ENCODE measurements at places on chromosomes 2 and 18.
A peak's percentile ranks its signal among the peaks of the same experiment; 100 is the strongest.

- DNase-seq, result no peak
Measured at GRCh38 chr2:145012806-145013205, 492.9 kb upstream of the ZEB2 start.

DNA sequence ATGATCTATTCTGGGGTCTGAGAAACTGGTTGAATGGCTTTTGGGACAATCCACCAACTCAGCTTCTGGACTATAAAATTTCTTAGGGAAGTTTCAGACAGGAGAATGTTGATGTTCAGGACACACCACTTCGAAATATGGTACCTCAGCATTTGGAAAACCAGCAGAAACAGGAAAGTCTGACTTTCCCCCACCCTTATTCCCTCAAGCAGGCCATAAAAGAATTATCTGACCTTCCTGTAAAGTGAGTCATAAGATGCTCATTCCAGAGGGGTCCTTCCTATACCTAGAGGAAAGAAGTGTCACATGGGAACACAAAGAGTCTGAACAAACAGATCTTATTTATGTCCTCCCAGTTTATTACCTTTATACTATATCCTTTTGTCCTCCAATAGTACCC is 415.0 kb downstream of the CPS1 start:
- no peak for DNase-seq

DNA sequence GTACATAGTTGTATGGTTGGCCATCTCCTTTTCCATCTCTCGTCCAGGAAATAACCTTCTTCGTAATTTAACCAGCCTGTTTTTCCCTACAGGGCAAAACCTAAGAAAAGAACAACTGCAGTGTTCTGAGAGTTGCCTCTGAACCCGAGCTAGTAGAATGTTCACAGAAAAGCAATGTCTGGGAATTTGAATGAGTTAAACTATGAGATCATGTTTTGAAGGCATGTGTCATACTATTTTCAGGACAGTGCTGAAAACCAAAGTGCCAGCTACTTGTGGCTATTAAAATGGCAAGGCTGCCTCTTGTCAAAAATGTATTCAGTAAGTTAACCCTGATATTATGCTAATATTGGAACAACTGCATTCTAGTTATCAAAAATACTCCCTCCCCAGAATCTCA is 482.9 kb upstream of the SPRED2 start:
- DNase-seq, result no peak

DNA sequence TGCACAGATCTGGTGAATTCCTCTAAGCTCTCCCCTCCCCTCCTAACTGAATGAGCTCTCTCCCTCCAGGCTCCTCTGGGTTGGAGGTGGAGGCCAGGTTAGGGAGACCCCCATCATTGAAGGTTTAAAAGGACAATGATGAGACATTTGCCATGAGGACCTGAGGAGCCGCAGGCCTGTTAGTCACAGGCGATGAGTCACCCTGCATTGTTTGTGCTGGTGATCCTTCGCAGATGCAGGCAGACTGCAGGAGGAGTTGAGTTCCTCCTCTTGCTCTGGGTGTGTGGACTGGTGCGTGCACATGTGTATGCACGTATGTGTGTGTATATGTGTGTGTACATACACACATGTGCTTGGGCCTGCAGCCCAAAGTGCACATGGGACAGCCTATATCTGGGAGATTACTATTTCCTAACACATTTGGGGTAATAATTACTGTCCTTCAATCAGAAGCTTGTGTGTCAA is 42.0 kb downstream of the MCFD2 start:
- no peak for DNase-seq

DNA sequence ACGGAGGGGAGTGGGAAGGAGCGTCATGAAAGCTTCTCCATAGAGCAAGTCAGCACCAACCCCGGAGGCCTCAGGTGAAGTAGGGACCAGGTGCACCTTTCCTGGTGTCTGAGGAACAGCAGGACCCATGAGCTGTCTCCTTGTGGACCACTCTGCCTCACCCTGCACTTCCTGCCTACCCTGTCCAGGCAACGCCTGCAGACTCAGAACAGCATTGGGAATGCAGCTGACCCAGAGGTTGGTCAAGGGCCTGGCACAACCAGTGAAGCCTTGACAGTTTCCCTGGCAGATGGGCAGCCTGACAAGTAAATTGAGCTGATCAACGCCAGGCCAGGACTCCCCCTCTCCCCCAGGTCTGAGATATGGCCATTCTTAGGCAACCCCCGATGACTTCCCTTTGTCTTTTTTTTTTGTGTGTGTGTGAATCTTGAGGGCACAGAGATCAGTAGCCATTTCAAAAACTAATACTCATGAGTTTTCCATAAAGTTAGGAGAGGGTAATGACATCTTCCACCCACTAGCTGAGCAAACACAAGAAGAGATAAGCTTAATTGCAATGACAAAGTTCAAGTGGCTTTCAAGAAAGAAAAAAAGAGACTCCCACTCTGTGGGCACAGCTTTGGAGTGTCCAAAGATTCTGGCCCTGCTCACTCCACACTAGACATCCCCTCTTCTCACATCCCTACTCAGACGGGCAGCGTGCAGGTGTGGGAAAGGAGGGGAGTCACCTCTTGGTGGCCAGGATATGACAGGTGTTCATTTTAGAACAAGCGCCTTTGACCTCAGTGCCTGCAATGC is 3.5 kb upstream of the FABP1 start:
- no peak for DNase-seq

GRCh38 chr2:66854298-66854697 is 419.4 kb downstream of the MEIS1 start:
- no peak for DNase-seq

GRCh38 chr2:2325516-2325915 is 5.6 kb downstream of the MYT1L start:
- peak; percentile 46 for DNase-seq

DNA sequence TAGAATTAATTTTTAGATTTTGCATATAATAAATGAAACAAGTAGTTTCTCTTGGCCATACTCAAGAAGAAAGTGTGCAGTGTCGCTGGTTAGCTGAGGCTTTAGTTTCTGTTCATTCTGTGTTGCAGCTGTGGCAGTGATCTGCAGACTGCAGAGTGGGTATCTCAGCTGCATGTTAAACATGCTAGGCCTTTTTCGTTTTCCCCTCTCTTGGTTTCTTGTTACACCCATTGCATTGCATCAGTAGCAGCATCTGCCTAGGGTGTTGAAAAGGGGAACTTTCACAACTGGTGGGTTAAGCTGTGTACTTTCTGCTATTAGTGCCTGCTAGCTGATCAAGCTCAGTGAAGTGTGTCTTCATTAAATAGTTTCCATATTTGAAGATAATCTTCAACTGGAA is 51.3 kb downstream of the ACSL3 start:
- no peak for DNase-seq

- peak; percentile 65 for DNase-seq
Measured at GRCh38 chr18:58247363-58247834, 203.4 kb downstream of the NEDD4L start.

DNA sequence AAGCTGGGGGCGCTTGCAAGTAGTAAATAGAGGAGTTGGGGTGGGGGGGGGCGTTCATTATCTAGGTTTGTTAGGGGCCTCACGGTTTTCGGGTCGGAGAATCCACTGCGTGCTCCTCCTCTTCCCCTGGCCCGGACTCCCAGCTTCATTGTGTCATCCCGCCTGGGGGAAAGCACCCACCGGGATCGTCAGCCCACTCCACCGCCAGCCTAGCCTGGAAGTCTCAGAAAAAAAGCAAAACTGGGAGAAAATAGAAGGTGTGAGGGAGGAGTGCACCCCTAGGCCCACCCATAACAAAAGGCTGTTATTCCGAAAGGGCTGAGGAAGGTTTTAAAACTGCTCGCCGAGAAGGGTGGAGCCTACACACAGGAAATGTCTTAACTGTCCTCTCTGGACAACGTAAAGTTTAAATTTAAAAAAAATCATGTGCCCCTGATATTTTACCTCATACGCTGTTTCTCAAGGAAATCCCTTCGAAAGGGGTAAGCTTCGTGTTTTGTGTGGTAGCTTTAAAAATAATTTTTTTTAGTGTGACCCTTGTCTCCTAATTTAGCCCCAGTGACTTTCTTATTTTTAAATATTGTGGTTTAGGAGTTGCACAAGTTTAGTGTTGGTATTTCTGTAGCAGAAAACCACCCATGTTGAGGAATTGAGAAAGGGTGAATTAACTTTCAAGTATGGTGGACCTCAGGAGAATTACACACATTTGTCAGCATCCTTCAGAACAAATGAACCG is 104.2 kb downstream of the SPTBN1 start:
- no peak for DNase-seq

DNA sequence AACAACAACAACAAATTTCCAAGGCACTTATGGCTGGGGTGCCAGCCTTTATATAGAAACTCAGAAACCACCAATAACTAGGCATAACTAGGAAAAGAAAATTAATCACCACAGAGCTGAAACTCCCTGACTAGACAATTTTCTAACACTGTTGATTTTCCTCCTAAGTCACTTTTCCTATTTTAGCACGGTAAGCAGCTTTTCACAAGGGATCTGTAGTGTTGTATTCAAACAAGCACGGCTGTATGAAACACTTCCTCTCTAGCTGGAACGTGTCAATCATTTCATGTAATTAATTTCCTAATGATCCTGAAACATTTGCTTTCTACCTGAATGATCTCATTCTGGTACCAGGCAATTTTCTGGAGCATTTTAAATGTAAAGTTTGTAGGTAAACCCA is 645.0 kb downstream of the IRS1 start:
- no peak for DNase-seq

GRCh38 chr2:133568172-133568571 is at the start of gene NCKAP5:
NCKAP5 (minus strand) TSS chr2:133568463; CDS start chr2:133517526, 50,937 bp downstream.
- no peak for DNase-seq

GRCh38 chr18:64936671-64937070 is 787.8 kb upstream of the LINC00305 start:
- DNase-seq, result no peak

DNA sequence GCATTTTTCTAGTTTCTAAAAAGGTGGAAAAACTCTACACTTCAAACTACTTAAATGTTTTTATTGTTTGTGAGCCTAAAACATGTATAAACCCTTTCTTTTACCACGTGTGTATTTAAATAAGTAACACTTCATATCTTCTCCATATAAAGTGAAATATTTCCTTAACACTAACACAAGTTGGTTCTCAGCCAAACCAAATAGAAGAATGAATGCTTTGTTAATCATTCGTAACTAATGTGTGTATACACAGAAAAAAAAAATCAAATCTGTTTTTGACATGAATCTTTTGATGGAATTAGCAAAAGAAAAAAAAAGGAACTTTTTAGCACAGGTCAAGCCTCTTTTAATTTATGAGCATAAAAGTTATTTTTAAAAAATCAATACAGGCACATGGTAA is 89.3 kb downstream of the EHBP1 start:
- no peak for DNase-seq

- no peak for DNase-seq
Measured at GRCh38 chr2:19235308-19235707, 123.1 kb downstream of the OSR1 start.

DNA sequence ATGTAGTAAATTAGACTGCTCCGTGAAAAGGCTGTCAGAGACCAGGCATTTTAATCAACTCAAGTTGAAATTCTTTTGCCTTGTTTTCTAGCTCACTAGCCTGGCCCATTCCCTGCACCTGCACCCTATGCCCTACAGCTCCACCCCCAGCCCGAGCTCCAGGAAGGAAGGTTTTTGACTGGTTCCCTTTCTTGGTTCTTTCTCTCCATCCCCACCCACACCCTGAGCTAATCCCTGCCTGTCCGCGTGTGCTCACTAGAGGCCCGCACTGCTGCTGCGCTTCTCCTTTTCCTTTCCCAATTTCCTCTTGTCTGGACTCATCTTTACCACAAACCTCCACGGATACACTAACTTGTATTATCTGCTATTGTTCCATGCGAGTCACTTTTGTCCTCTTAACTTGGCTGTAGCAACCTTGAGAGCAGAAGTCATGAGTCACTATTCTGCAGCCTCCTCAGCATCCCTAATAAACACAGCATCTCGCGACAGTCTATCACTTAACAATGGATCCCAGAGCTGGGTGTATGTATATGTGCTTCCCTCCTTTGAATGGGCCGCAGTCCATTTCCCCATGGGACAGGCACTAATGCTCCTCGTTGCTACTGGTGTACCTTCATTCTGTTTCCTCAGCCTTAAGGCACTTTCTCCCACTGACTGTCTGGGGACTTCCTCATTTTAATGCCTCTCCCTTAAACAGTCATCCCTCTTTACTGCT is 36.5 kb downstream of the COLEC12 start:
- no peak for DNase-seq

DNA sequence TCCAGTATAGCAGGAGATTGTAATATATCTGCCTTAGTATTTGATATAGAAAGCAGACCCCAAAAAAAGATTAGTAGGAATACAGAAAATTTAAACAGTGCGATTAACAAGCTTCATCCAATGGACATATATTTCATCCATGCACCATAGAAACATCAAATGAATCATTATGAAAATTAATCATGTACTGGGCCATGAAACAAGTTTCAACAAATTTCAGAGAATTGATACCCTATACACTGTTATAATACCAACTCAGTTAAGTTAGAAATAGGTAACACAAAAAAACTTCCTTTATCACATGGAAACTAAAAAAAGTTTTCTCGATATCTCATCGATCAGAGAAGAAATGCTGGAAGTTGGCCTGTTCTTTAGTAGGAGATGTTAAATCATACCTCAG is 192.1 kb upstream of the STON1 start:
- no peak for DNase-seq

DNA sequence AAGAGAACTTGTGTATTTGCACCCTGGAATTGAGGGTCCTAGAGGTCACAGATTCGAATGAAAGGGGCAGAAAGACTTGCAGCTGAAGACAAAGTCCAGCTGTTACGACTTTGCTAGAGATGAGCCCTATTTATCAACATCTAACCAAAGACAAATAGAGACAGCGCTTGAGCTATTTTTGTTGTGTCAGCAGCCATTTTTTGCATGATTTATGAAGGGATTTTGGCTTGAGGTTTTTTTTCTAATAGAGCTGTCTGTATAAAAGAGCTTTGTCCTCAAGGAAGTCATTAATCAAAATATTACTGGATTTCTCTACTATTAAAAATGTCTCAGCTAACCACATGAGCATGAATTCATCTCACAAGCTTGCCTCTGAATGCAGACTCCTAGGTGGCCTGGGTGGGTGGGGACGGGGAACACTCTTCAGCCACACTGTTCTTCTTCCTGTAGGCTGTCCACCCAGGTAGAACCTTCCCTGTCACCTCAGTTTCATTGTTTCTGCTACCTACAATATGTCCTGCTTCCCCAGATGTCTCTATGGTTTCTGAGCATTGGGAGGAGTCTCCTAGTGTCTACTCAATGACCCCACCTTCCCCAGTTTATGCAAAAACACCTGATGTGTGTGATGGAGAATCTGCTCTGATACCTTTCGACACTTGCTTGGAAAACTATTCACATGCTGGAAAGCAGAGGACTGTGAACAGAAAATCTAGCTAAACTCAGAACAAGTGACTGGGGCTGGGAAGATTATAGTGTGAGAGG is 7.2 kb upstream of the CD226 start:
- DNase-seq, result no peak

DNA sequence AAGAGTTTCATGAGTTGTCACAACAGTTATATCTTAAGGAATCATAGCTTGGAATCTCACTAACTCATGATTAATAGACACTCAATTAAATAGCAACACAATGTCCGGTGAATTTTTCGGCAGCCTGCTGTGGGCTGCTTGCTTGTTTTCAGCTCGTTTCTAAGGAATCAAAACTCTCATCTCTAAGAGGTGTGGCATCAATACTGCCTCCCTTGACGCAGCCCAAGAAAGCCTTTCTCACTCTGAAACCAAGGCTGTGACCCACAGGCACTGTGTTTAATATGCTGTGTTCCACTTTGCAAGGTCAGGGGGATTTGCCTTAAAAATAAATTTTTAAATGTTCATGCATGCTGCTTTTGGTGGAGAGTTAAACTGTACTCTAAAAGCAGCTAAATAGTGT is 5.4 kb downstream of the DCC start:
- DNase-seq, result no peak

Measured in NCI-H526 treated with DMSO at 0.1 percent for 48 hours (cell line).